Natural killer cell treated with Interleukin-12 subunit alpha and Interleukin-12 subunit beta and Interleukin-15 and Interleukin-18, amount 100 ng/mL, for 72 hours (primary cell): ENCODE measurements at places on chromosomes 2 and 18. TPM values are rescaled to one million over a fixed set of nuclear protein-coding genes. Genes with fewer than 3 reads are reported as not detected.

The PIAS2 gene
- 19.2 TPM for total RNA-seq

The IL36RN gene
- total RNA-seq: not detected

The SNRNP200 gene
- total RNA-seq: 166 TPM

The DOCK10 gene
- total RNA-seq: 334 TPM

The SLC35F6 gene
- total RNA-seq: 15.5 TPM

The SCG2 gene
- total RNA-seq: 0.21 TPM

The DPP4 gene
- 89.4 TPM for total RNA-seq

GRCh38 chr18:31825772-31826171 is 65.1 kb upstream of the SLC25A52 start:
- H3K36me3 ChIP-seq: peaks cover 10% of the 10 kb centered on the region
- no peaks in the 10 kb centered on the region for H3K27me3 ChIP-seq
- no peak for DNase-seq
- H3K27ac ChIP-seq: no peak overlapping the region
- H3K4me3 ChIP-seq: no peak overlapping the region

DNA sequence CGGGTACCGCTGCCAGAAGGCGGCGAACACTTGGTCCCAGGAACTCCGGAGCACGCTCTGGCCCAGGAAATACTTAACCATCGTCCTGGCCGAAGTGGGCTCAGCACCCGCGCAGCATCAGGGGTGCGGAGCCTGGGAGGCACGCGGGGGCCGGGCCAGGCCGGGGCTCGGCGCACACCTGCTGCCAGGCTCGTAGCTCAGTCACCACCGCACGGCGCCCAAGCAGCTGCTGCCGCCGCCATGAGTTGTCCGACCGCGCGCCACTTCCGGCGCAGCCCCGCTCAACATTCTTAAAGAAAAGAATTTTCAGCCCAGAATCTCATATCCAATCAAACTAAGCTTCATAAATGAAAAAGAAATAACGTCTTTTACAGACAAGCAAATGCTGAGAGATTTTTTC is 34.0 kb downstream of the MDH1 start:
- no peak overlapping the region for H3K4me3 ChIP-seq
- no peaks in the 10 kb centered on the region for H3K4me1 ChIP-seq
- no peaks in the 10 kb centered on the region for H3K36me3 ChIP-seq
- peaks cover 19% of the 10 kb centered on the region for H3K27me3 ChIP-seq
- no peak overlapping the region for H3K27ac ChIP-seq

DNA sequence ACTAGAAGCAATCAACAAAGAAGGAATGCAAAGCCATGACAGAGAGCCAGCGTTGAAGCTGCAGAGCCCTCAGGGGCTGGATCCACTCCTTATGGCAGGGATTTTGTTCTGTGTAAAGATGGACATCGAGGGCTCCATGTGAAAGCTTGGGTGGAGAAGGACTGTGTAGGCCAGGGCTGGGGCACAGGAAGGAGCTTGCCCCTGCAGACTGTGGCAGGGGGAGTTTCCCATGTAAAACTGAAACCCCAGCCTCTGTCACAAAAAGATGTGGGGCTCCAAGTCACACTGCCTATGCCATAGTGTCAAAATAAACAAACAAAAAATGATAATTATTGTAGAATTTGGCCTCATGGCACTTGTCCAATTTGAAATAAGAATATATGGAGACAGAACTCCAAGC is 408.7 kb upstream of the HS6ST1 start:
- H3K27ac ChIP-seq: peak overlapping the region; percentile 3
- peak overlapping the region; percentile 6 for H3K4me3 ChIP-seq
- H3K4me1 ChIP-seq: peaks cover 31% of the 10 kb centered on the region
- peaks cover 13% of the 10 kb centered on the region for H3K36me3 ChIP-seq
- H3K27me3 ChIP-seq: peaks cover 7% of the 10 kb centered on the region

GRCh38 chr2:235666213-235666781 is 172.5 kb downstream of the AGAP1 start:
- no peaks in the 10 kb centered on the region for H3K36me3 ChIP-seq
- no peak for DNase-seq
- peak overlapping the region; percentile 41 for H3K27ac ChIP-seq
- H3K4me3 ChIP-seq: peak overlapping the region; percentile 73

DNA sequence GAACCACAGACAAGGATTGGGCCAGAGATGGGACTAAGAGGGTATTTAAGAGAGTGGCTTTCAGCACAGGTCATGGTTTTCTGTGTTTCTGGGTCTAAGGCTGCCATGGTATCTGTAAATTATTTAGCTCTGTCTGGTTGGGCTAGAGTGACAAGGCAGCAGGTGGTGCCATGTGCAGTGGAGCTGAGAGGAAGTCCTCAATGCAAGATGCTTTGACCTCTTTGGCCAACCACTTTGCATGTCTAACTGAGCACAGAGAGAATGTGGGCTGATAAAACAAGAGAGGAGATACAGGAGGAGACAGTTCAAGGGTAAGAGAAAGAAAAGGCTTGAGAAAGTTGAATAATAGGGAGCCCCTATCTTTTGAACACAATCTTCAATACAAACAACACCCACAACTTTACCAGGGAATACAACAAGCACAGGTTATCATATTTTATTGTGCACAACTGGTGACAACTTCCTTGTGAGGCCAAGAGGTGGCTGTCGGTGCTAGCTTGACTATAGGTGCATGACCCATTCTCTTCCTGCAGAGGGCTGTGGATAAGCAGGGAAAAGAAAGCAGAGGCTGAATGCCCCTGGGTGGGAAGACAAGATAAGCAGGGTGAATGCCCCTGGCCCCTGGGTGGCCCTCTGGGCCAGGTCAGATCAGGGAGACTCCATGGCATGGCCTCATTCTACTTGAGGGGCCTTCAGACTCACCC is 12.3 kb downstream of the FLACC1 start:
- no peak overlapping the region for H3K27ac ChIP-seq
- no peak for DNase-seq
- peaks cover 11% of the 10 kb centered on the region for H3K4me1 ChIP-seq
- peaks cover 19% of the 10 kb centered on the region for H3K36me3 ChIP-seq

- H3K4me3 ChIP-seq: peak overlapping the region; percentile 69
- peaks cover 11% of the 10 kb centered on the region for H3K4me1 ChIP-seq
- peak overlapping the region; percentile 43 for H3K27ac ChIP-seq
- no peaks in the 10 kb centered on the region for H3K36me3 ChIP-seq
- peaks cover 5% of the 10 kb centered on the region for H3K27me3 ChIP-seq
- no peak for DNase-seq
Observed at GRCh38 chr18:49690312-49690711, 123.0 kb downstream of the ACAA2 start.

- no peaks in the 10 kb centered on the region for H3K27me3 ChIP-seq
- H3K4me3 ChIP-seq: no peak overlapping the region
- H3K36me3 ChIP-seq: peaks cover 8% of the 10 kb centered on the region
- H3K4me1 ChIP-seq: no peaks in the 10 kb centered on the region
- DNase-seq: no peak
Observed at GRCh38 chr2:228507870-228508269, 326.4 kb upstream of the SPHKAP start.
